ENCODE measurements at places on chromosomes 1 and 21.
A peak's percentile ranks its signal among the peaks of the same experiment; 100 is the strongest.

DNA sequence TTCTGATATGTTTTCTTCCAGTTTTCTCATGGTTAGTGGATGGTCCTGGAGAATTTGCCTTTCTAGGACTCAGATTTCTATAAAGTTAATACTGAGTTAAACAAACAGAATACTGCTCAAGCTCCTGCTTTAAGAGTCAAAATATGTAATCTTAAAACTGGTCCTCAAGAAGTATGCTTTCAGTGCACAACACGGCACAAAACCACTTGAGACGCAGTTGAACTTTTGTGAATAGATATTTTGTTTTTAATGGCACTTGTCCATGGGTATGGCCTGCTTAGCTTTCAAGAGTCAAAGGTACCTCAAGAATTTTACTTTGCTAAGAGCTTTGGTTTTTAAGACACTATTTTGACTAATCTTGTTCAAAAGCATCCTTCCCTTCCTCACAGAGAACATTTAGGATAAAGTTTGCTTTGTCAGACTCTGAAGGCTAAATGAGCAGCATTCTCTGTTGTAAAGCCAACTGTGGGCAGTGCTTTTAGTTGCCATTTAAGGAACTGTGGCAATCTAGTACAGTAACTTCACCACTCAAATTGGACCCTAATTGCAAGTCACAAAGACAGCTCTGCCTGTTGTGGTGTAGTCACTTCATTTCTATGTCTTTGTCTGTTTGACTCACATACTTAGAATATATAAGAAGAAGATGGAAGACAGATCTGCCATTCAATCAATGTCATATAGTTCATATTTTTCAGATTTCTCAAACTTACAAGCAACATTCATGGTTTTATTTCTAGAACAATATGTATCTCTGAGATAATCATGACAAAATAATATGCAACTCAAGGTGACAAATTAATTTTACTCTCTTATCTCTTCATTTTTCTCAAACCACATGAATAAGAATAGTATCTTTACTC, 28.8 kb downstream of the SAMD13 start:
- no peak for DNase-seq

DNA sequence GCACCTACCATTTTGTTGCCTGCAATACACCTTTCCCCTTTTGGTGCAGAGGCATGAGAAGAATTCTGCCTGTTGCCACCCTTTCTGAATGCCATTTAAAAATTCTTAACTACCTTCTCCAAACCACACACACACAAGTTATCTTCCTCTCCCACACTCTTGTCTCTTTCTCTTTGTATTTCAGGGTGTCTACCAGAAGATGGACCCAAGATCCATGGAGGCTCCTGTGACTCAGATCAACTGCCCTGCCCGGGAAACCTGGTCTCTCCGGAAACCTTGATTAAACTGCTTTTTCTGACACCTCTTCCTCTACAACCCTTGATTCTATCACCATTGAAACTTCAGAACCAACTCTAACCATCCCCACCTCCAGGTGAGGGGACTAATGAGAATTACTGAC, 2.4 kb upstream of the TARS2 start:
- DNase-seq, result no peak

GRCh38 chr1:87329051-87329525, 408 bp downstream of the LMO4 start:
- DNase-seq, result peak; percentile 67

DNA sequence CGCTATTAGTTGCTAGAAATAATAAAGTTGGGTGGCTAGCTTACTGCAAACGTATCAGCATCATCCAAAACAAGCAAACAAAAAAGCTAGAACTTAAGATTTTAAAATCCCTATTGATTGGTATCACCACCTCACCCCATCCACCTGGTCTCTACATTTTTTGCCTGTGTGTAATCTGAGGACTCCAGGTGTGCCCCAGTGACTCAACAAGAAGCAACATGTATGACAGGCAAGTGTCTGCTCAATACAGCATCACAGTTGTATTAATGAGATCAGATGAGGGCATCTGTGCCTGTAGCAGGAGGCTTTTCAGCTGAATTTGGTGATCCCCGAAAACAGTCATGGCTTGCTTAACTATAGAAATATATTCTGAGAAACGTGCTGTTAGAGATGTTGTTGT, 14.6 kb upstream of the PAPPA2 start:
- DNase-seq, result no peak

DNA sequence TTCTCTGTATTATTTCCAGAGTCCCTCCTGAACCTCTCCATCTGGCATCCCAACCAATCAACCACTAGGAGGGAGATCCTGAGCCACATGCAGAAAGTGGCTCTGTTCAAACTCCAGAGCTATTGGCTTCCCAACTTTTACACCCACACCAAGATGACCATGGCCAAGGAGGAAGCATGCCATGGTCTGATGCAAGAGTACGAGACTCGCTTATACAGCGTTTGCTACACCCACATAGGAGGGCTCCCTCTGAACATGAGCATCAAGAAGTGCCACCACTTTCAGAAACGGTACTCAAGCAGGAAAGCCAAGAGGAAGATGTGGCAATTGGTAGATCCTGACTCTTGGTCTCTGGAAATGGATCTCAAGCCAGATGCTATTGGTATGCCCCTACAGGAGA, 23.6 kb downstream of the RGSL1 start:
- DNase-seq, result no peak

GRCh38 chr1:171296897-171297296, 17.1 kb upstream of the FMO4 start:
- no peak for DNase-seq

GRCh38 chr1:160362168-160362957, 4.5 kb upstream of the NHLH1 start:
- no peak for DNase-seq

DNA sequence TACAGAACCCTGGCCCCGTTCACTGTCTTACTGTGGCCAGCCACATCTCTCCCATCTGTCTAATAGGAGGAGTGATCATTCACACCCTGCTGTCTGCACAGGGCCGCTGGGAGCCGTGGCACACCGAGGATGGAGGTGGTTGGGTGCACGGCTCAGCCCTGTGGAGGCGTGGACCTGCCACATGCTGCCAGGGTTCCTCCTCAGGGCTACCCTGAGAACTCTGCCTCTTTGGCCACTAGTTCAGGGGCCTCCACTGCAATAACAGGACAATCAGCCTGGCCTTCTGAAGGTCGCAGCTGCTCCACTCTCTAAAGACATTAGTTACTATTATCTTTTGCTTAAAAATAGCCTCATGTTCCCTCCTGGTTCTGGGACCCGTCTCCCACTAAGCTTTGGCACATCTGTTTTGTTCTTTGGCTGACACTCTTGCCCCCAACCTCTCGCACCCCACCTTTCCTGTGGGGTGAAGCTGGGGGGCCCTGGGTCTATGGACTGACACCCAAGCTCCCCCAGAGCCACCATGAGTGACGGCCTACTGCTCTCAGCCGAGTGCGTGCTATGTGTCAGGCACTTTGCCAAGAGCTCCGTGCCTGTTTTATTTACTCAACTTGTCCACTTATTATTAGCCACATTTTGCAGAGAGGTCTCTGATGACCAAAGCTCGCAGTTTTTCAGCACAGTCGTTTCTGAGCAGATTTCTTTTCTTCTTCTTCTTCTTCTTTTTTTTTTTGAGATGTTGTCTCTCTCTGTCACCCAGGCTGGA, 66.3 kb downstream of the ARHGEF10L start:
- DNase-seq, result no peak

DNA sequence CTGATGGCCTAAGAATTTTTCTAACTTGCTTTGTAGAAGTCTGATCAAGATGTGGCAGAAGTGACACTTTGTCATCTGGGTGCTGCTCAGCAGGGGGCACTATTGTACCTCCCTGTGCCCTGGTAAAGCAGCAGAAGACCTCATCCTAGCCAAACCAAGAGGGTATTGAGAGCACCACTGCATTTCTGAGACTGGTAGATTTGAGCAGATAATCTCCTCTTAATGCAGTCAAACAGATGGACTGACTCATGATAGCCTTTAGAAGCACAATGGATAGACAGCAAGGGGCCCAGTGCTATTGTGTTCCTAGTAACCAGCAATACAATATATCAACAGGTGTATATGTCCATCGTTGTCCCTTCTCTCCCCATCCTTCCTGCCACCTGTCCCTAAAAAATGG, 5.7 kb downstream of the TPM3 start:
- DNase-seq, result no peak

- DNase-seq, result peak; percentile 53
Observed at GRCh38 chr21:16587141-16587581, 857.4 kb downstream of the USP25 start.

- DNase-seq, result no peak
Observed at GRCh38 chr1:221157026-221157761, 278.0 kb downstream of the HLX start.

DNA sequence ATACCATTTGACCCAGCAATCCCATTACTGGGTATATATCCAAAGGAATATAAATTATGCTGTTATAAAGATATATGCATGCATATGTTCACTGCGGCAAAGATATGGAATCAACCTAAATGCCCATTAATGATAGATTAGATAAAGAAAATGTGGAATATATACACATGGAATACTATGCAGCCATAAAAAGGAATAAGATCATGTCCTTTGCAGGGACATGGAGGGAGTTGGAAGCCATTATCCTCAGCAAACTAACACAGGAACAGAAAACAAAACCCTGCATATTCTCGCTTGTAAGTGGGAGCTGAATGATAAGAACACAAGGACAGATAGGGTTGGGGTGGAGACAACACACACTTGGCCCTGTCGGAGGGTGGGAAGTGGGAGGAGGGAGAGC, 19.8 kb upstream of the REG4 start:
- DNase-seq, result no peak

- DNase-seq, result no peak
Observed at GRCh38 chr1:201968202-201968925, 13.1 kb downstream of the TIMM17A start.

GRCh38 chr1:30807318-30808066, 49.9 kb upstream of the LAPTM5 start:
- no peak for DNase-seq

- peak; percentile 41 for DNase-seq
Observed at GRCh38 chr1:201713086-201713810, 115.7 kb upstream of the IPO9 start.

DNA sequence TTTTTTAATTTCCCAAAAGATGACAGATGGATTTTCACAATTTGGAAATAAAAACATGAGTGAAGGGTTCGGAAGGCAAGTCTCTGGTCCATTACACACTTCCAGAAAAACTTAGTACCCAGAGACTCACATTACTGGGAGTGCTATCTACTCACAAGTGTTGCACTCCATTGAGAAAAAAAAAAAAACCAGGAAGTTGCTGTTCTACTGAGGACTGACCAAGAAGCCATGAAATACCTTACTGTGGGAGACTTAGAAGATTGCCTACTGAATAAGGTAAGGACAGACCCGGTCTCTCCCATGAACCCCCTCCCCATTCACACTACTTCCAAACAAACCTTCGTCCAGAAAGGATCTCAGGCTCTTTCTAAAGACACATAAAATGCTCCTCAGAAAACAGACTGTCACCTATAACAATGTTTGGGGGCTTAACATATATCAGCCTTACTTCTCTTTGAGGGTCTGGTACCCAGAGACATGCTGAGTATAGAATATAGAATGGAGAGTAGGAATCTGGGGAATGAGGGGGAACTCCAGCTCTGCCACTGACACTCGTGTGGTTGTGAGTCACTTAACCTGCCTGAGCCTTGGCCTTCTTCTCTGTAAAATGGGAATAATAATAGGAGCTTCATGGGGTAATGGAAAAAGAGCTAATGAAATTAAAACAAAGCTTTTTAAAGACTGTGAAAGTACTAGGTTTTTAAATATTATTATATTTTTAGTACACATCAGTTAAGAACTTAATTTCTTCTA, 1.4 kb downstream of the MAB21L3 start:
- DNase-seq, result no peak

- DNase-seq, result peak; percentile 89
Observed at GRCh38 chr21:24045775-24046215, 1561.5 kb downstream of the MRPL39 start.

DNA sequence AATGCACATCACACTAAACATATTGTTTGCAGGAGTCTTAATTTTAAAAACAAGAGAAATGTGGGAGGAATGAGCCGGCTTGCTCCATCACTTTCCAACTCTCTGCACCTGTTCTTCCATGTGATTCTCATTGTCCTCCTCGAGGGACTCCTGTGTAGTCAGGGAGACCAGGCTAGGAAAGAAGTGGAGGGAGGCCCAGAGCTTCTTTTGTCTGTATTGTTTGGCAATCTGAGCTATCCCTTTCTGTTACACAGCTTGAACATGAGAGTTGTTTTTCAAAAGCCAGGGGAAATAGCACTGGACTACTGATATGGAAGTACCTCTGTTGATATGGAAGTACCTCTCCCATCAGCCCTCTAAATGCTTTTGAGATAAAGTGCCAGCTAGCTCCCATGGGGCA, 18.8 kb upstream of the LRRC8D start:
- no peak for DNase-seq

- DNase-seq, result no peak
Observed at GRCh38 chr21:28801906-28802305, 190.8 kb downstream of the LTN1 start.

GRCh38 chr1:27284425-27285273, 37.3 kb upstream of the TMEM222 start:
- peak; percentile 30 for DNase-seq

DNA sequence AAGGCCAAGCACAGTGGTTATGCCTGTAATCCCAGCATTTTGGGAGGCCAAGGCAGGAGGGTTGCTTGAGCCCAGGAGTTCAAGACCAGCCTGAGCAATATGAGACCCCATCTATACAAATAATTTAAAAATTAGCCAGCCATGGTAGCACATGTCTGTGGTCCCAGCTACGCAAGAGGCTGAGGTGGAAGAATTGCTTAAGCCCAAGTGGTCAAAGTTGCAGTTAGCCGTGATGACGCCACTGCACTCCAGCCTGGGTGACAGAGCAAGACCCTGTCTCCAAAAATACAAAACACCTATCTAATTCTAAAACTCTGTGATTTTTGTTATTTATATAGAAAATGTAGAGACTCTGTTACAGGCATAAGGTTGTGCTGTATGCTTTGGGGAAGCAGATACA, 44.2 kb upstream of the ZYG11A start:
- no peak for DNase-seq

DNA sequence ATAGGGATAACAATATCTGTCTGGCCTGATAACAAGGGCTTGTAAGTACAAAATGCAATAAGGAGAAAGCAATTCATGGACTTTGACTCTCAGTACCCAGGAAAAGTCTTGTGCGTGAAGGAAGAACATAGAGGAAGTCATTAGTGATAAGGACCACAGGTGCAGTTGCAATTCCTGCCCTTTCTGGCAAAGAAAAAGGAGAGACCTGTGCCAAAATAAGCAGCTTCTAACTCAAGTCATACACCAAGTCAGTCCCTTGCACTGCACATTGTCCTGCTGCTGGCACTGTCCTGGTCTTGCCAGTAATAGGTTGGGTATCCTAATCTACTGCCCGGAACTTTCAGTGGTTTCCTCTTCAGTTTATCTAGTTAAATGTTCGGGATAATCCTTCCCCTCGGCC, 14.8 kb upstream of the SOD1 start:
- DNase-seq, result no peak

GRCh38 chr1:231935856-231936255, 309.3 kb downstream of the DISC1 start:
- DNase-seq, result no peak

GRCh38 chr1:232909752-232910151, 40.7 kb upstream of the NTPCR start:
- DNase-seq, result no peak
